ENCODE measurements at places on chromosomes 12 and 14. TPM values are rescaled to one million over a fixed set of nuclear protein-coding genes. Genes with fewer than 3 reads are reported as not detected.

- no peak for DNase-seq
These were observed 75.6 kb downstream of the PLEKHA5 start for GRCh38 chr12:19205120-19205519.

DNA sequence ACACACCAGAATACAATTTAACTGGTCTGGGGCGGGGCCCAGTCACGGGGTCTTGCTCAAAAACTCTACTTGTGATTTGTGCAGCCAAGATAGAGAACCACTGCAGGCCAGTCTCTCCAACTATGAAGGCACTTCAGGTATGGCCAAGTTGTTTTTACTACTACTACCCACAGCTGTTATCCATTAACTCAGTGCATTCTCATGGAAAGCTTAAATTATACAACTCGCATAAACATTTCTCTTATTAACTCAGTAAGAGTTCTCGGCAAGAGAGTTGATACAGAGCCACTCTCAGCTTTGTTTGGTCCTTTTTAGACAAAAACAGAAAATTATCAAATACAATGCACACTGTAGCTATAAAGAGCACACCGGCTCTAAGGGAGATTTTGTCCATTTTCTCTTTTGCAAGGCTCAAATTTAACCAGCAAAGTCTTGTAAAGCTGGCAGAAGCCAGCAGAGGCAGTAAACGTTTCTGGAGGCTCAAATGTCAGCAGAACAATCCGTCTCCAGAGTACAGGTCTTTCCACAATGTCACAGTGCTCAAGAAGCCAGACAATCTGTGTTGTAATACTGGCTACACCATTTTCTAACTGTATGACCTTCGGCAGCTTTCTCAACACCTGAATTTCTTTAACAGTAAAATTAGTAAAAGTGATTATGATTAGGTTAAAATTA is 85.9 kb downstream of the PTGER2 start:
- no peak for DNase-seq

TTC7B gene
- 30.3 TPM for total RNA-seq

- DNase-seq, result no peak
These were observed 130.7 kb downstream of the TSPAN9 start for GRCh38 chr12:3207858-3208257.

TMEM233 gene
- 0.80 TPM for total RNA-seq
